ENCODE measurements at places on chromosomes 2 and 18.

DNA sequence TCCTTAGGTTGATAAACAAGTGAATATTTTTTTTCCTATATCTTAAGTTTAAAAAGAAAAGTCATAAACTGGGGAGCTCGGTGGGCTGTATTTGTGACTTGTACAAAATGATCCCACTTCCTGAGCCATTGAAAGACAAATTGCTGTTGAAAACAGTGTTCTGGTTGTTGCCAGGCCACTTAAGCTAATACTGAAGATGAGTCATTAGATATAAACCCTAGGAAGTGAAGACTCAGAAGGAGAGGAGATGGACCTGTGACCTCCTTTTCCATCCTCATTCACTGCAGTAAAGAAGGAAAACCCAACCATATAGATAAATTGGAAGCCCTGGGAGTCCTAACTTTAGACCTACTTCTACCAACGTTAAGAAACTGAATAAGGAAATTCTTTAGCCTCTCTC, 46.2 kb upstream of the SERPINE2 start:
- DNase-seq: no peak

DNA sequence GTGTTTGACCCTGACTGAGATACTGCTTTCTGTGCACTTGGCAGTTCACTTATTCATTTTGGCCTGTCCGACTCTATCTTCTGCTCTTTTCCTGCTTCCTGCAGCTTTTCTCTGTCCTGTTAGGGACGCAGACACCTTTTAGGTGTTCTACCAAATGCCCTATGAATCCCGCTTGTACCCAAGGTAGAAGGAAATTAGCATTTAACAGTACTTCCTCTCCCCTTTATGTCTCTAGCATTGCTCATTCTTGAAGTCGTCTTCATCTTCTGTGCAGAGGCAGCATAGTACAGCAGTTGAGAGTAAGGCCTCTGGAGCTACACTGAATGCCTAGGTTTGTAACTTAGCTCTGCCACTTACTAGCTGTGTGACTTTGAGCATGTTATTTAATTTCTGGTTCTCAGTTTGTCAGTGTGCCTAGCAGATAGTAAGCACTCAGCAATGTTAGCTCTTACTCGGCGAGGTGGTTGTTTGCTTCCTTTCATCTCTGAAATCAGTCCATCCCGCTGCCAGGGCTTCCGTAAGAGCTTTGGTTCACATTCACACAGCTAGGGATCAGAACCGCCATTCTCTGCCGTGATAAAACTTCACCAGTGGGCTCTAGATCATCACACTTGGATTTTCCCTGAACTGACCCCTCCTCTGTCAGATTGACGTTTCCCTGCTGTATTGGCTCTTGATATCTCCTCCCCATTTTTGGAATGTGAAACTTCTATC, 1.4 kb downstream of the CCT7 start:
- no peak for DNase-seq

DNA sequence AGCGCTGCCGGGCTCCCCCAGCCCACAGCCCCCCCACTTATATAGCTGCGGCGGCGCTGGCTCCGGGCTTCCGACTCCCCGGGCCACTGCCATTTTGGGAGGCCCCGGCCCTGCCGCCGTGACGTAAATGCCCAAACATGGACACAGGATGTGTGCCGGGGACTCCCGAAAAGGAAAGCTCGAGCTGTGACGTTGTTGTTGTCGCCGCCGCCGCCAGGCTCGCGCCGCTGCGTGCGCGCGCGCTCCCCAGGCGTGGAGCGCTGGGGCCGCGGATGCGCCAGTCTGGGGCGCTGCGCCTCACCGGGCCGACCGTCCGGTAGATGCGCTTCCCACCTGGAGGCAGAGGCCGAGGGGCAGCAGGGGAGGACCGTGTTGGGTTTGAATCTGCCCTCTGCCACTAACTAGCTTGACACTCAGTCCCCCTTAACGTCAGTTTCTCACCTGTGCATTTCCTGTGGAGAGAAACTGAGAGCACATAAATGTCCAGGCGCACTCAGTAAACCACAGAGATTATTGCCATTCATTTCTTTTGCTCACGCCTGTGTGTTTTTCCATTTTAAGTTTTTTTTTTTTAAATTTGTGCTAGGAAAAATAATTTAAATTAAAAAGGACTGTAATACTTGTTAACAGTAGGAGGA, at the start of gene EGR4:
EGR4 (minus strand) TSS at position 15 of the 638 bp plus-strand sequence. CDS start 231 bp downstream, outside the sequence.
- DNase-seq: peak; percentile 95

- DNase-seq: no peak
Observed at GRCh38 chr2:127525691-127526131, 578 bp downstream of the IWS1 start.

- no peak for DNase-seq
Observed at GRCh38 chr2:165513479-165513878, 44.0 kb downstream of the CSRNP3 start.

DNA sequence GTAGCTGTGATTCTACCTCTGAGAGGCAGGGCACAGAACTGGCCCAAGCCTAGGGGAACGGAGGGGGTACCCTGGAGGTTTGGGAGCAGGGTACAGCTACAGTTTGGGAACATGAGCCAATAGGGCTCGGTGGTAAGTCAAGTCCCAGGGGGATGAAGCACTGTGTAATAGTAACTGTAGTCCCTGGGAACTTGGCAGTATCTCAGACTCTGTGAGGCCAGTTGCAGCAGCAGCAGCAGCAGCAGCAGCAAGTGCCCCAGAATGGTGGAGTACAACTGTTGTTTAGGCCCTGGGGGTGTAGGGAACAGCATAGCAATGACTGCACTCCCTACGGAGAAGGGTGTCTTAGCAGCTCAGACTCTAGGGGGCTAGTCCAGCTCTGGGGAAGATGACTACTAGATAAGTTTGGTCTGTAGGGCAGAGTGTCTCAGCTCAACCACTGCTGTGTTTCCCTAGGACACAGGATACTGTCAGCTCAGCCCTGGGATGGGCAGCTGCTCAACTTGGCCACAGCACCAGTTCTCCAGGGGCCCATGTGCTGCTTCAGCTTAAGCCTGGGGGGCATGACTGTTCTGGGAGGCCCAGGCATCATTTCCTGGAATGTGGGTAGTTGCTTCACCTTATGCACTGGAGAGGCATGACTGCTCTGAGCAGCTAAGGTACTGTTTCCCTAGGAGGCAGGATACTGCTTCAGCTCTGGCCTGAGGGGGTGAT, 20.5 kb downstream of the CARF start:
- no peak for DNase-seq

- DNase-seq: no peak
Observed at GRCh38 chr2:47086054-47086471, 69.0 kb downstream of the STPG4 start.

- no peak for DNase-seq
Observed at GRCh38 chr2:216683846-216684245, 11.5 kb downstream of the IGFBP5 start.

DNA sequence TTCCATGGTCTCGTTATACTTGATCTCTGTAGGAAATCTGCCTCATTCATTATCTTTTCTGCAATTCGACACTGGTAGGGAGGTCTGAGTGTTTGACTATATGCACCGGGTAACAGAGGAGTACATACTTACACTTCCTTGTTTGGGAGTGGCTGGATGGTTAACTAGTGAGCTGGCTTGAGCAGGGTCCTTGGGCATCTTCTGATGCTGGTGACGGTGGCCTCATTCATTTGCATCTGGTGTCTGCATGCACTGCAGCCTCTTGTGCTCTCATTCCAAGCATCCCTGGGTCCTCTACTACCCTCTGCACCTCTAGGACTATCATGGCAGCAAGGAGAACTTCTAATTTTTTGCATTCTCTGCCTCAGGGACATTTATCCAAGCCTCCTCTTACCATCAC, 100.0 kb upstream of the TCF4 start:
- DNase-seq: no peak

GRCh38 chr2:16197504-16198147, 257.3 kb downstream of the MYCN start:
- no peak for DNase-seq

- no peak for DNase-seq
Observed at GRCh38 chr2:74249406-74250122, 51.1 kb downstream of the MTHFD2 start.

GRCh38 chr18:65336411-65336810, 414.4 kb upstream of the CDH7 start:
- no peak for DNase-seq

GRCh38 chr2:215437614-215438013, 1.7 kb upstream of the FN1 start:
- DNase-seq: no peak

- DNase-seq: no peak
Observed at GRCh38 chr18:41992066-41992465, 37.0 kb downstream of the PIK3C3 start.

- peak; percentile 77 for DNase-seq
Observed at GRCh38 chr2:157839162-157839801, 36.8 kb downstream of the ACVR1 start.

GRCh38 chr2:669323-669722, 7.9 kb downstream of the TMEM18 start:
- no peak for DNase-seq

DNA sequence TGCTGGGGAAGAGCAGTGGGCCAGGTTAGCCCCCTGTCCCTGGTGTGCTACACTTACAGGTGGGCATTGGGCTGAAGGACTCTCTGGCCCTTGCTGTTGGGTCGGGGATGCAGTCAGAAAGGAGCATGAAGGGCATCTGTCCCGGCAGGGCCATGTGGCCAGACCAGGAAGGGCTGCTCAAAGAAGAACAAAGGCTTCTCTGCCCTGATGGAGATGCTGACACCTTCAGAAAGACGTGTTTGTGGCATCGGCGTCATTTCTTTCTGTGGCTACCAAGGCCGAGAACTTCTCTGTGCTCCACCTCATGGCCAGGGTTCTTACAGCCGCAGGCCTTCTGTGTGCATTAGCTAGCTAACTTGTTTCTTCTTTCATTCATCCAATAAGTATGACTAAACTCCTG, 239.1 kb downstream of the FAM210A start:
- DNase-seq: peak; percentile 18

DNA sequence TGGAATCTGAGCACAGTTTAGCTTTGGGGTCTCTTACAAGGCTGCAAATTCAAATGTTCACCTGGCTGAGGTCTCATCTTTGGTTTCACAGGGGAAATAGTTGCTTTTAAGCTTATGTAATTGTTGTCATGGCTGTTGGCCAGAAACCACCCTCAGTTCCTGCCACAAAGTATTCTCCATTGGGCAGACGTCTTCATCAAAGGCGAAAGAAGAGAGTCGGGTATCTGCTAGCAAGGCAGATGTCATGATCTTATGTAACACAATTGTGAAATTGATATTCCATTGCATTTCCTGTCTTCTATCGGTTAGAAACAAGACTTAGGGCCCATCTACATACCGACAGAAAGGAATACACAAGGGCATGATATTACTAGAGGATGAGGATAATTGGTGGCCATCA, 816.2 kb downstream of the MBD2 start:
- DNase-seq: no peak

- DNase-seq: no peak
Observed at GRCh38 chr2:189338115-189338514, 103.2 kb upstream of the WDR75 start.

- DNase-seq: no peak
Observed at GRCh38 chr2:117257362-117257761, 557.1 kb upstream of the DDX18 start.

GRCh38 chr2:207338220-207338607, 172.5 kb upstream of the KLF7 start:
- DNase-seq: no peak

DNA sequence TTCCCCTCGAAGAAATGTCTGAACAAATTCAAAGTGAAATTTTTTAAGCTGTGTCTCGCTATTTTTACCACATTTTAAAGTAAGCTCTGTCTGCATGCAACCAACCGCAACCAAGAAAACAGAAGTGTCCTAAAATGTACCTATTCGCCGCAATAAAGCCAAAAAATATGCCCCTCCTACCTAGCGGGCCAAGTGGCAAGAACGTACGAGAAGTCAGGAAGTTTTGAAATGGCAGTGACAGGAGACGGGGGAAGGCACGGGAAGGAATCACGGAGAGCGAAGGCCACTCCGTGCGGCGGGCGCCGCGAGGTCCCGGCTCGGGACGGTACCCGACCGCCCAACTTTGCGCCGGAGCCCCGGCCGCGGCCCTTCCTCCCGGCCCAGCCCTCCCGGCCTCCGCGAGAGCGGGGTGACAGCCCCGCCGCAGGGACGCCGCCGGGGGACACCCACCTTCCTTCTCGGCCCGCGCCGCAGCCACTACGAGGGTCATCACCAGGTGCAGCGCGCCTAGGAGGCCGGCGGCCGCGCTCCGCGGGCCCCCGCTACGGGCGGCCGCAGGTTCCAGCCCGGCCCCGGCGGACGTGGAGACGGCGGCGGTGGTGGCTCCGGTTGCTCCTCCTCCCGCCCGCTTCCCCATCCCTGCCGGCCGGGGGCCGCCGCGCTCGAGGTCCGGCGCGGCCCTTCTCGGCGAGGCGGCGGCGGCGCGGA, 568 bp downstream of the TMEM131 start:
- peak; percentile 78 for DNase-seq

GRCh38 chr2:187547353-187547979, 6.8 kb downstream of the TFPI start:
- no peak for DNase-seq

DNA sequence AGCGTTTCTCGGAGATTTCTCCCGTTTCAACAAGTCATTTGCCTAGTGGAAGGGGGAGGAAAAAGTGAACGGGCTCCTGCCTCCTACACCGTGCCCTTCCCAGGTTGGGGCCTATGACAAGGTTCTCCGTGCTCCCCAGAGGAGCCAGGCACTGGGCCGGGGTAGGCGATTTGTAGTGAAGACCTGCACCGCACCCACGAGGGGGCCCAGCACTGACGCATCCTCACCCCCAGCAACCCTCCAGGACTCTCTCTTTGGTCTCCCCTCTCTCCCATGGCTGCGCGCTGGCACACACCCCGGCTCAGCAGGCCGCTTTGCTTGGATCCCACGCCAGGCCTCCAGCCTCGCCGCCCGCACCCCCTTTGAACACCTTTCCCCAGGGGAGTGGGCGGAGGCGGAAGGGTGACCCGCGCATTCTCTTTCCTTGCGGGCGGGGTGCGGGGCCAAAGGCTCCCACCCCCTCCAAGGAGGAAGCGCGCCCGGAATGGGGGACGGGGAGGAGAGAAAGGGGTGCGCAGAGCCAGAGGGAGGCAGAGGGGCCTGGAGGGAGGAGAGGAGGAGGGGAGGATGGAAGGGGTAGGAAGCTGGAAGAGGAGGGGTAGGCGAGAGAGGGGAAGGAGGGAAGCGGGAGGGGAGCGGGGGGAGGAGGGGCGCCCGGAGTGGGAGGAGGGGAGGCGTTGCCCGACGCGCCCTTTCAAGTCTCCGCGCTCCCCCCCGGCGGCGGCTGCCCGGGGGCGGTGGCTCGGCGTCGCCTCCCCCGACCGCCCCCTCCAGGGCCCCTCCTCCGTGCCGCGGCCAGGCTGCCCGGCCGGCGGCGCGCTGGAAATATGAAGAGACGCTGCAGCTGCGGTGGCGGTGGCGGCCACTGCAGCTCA, at the start of gene APCDD1:
APCDD1 (plus strand) TSS at position 830 of the 875 bp plus-strand sequence. CDS start 347 bp downstream, outside the sequence.
- peak; percentile 52 for DNase-seq

- no peak for DNase-seq
Observed at GRCh38 chr2:136796339-136796738, 31.0 kb downstream of the THSD7B start.

DNA sequence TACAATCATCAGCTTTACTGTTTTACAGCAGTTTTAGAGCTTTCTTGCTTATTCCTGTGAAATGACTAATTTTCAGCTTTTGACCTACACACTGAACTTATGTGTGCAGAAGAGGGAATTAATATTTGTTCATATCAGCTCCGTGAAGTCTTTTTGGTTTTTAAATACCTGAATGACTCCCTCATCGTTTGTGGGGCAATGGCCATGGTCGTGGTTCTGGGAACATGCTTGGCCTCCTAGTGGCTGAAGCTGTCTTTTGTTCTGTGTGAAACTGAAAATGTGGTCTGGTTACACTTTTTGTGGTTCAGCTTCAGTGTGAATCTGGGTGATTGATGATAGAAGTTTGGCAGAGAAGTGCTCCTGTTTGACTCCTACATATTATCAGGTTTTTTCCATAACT, 408.1 kb downstream of the THSD7B start:
- DNase-seq: no peak

Data from D341Med (cell line).